ENCODE measurements at places on chromosomes 11 and 22. TPM values are rescaled to one million over a fixed set of nuclear protein-coding genes. Genes with fewer than 3 reads are reported as not detected.

GRCh38 chr22:41350087-41350486 is 31.7 kb upstream of the TEF start:
- H3K27ac ChIP-seq: no peak overlapping the region
- peaks cover 7% of the 10 kb centered on the region for H3K4me1 ChIP-seq
- peaks cover 65% of the 10 kb centered on the region for H3K36me3 ChIP-seq
- DNase-seq: no peak

GRCh38 chr22:26949193-26949592 is 291.8 kb downstream of the MIAT start:
- no peak for DNase-seq
- no peak overlapping the region for H3K27ac ChIP-seq
- H3K27me3 ChIP-seq: peaks cover 33% of the 10 kb centered on the region
- H3K36me3 ChIP-seq: no peaks in the 10 kb centered on the region
- no peak overlapping the region for H3K4me3 ChIP-seq

DNA sequence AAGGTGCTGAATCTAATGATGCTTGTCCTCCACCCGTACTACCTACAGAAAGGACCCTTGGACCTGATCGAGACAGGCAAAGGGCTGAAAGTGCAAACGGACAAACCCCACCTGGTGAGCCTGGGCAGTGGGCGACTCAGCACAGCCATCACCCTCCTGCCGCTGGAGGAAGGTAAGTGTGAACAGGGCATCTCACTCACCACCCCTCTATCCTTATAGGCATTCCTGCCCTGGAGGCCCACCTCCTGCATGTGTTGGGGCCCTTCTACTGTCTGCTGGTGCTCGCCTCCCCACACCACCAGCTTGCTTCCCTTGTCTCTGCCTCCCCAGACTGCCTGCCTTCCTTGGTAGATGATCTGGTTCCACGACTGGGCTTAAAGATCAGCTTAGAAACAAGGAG is 7.1 kb downstream of the PHLDB1 start:
- DNase-seq: no peak
- peaks cover 31% of the 10 kb centered on the region for H3K36me3 ChIP-seq
- no peak overlapping the region for H3K27ac ChIP-seq
- no peaks in the 10 kb centered on the region for H3K27me3 ChIP-seq
- H3K4me3 ChIP-seq: no peak overlapping the region

Gene KCTD14
- 0.29 TPM for total RNA-seq

- no peak for DNase-seq
- H3K36me3 ChIP-seq: no peaks in the 10 kb centered on the region
- no peak overlapping the region for H3K27ac ChIP-seq
- H3K4me1 ChIP-seq: no peaks in the 10 kb centered on the region
Measured at GRCh38 chr11:79113054-79113690, 327.7 kb downstream of the TENM4 start.

Measured in osteoblast (primary cell).